ENCODE measurements at places on chromosomes 11 and 22.

- DNase-seq = no peak
Measured at GRCh38 chr22:37045958-37046357, 5.6 kb upstream of the KCTD17 start.

- DNase-seq = no peak
Measured at GRCh38 chr11:82007521-82007920, 726.1 kb downstream of the FAM181B start.

DNA sequence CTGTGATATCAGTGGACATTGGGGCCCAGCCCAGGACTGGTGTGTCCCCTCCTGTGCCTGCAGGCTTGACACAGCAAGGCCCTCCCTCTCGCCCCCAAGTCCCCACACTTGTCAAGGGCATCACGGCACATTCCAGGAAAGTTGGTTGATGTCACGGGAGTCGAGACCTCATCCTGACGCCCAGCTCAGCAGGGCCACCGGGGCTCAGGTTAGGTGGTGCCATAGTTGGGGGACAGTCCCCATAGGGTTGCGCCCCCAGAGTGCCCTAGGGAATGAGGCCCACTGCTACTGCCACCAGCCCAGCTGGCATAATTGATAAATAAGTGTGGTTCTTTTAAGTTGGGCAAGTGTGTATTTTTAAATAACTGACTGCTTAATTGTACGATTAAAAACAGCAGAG is 28.3 kb upstream of the GRAMD4 start:
- DNase-seq = no peak

GRCh38 chr22:25409240-25409639 is 155.2 kb upstream of the GRK3 start:
- no peak for DNase-seq

DNA sequence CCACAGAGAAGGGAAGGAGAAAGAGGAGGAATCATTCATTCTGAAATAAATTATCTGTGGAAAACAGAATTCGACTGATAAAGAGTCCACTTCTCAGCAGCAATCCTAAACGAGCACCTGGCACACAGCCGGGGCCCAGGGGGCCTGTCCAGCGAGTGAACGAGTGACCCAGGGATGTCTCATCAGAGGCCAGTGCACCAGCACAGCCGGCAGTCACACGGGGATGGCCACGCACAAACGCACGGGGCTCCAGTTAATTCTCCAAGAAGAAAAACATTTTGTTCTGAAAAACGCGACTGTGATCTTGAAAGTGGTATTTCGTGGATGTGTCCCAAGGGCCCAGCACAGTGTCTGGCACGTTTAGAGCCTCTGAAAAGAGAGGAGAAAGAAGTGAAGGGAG is 154.6 kb downstream of the BRD1 start:
- no peak for DNase-seq

DNA sequence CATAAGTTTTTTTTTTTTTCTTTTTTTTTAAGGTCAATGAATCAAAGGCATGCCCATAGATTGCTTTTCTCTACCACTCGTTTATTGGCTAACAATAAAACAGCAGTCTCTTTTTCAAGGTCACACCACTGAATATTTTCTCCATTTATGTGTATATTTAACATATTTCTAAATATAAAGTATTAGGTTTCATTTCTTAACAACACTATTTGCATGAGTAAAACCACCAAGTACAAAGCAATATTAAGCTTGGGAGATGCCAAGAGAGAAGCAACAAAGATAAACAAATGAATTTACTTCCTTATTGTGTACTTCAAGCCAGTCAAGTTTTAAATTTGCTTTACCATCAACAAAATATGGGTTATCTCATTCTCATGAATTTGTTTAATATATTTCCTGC is 708.9 kb upstream of the CCDC179 start:
- no peak for DNase-seq

DNA sequence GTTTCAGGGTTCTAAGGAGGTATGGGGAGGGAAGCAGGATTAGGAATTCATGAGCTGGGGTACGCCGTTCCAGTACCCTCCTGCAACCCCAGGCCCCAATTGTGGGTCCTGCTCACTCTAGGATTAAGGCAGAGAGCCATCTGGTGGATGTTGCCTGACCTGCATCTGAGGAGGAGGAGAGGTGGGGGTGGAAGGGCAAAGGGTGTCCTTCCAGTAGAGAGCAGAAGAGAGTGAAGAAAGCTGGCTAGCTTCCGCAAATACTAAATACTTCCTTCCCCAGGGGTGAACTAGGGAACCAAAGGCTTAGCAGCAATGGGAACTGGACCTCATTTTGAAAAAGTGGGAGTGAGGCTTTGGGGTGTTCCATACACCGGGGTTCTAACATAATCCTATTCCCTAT is 10.6 kb downstream of the LRRC51 start:
- DNase-seq = peak; percentile 66

DNA sequence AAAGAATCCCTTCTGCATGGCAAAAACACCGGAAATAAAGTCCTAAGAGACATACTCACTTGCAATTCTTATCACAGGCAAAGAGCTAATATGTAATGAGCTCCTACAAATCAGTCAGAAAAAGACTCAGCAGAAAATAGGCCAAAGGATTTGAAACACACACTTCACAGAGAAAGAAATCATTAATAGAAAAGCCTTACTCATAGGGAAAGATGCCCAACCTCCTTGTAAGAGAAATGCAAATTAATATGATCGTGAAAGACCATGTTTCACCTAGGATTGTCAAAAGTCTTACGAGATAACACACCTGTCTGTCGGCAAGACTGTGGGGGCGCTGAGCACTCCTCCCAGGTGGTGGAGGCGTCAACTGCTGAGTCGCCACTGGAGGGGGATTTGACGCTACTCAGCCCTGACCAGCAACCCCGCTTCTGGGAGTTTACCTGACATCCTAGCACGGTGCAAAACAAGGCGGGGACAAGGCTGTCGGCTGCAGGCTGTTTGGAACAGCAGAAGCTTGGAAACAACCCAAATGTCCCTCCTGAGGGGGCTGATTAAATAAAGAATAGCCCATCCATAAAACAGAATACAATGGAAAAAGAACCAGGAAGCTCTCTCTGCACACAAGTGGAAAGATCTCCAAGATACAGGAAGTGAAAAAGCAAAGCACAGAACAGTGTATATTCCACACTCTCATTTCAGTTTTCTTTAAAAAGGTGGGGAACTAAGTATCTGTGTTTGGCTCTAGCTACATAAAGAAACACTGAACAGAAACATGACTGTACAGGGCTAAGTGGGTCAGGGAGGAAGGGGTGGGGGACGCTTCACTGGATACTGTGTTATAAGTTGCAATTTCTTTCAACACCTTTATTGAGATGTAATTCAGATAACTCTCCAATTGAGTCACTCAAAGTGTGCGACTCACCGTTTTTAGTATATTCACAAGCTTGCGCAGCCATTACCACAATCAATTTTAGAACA is 11.5 kb downstream of the CSNK1E start:
- no peak for DNase-seq

- no peak for DNase-seq
Measured at GRCh38 chr11:26930518-26931247, 63.2 kb upstream of the FIBIN start.

GRCh38 chr11:38814670-38815069 is 2216.6 kb upstream of the RAG2 start:
- no peak for DNase-seq

GRCh38 chr11:65873318-65874156 is 937 bp upstream of the EFEMP2 start:
- peak; percentile 100 for DNase-seq

DNA sequence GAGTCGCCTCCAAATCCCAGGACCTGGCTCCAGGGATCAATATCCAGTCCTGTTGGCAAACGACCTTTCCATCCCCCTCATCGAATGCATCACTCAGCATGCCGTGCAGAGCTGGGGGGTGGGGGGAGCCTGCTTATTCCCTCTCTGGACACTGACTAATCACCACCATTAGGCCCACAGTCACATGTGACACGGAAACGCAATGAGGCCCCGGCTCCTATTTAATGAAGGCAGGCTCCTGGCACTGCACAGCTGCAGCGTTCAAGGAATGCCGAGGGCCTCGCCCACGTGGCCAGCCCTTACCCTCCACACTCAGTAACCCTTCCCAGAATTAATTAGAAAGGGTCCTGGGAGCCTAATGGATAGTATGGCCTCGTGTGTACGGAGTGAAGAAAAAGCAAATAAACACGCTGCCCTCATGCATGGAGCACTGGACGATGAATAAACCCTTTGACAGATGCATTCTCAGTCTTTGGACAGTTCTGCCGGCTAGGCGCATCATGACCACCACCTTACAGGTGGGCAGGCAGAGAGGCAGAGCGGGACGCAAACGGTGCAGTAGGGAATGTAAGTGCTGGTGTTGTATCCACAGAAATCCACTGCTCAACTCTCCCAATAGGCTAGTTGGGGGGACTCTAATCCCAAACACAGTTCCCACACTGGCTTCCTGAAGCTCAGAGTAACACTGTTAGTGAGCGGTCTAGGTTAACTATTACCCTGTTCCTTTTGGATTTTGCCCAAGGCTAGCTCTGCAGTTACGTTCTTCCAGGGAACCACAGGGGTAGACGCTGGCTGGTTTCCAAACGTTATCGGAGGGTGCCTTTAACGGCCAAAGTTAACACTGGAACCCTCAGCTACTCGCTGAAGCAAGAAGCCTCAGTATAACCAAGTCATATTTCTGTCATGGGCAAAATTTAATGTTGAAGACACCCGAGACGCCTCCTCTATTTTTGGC is 490.1 kb downstream of the OPCML start:
- DNase-seq = no peak

DNA sequence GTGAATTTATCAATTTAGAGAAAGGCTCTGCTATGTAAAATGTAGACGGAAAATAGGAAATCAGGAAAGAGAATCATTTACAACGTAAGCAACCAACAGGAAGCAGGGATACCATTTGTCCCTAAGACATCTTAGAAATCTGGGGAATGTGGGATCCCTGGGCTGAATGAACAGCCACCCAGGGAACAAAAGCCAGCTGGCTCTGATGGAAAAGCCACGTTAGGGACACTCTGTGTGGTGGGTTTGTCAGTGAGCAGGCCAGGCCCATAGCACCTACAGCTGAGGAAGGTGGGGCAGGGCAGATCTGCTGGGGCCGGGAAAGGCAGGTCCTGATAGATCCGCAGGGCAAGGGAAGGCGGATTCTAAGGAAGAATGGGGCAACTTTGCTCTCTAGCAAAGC is 87.1 kb upstream of the CSNK2A3 start:
- DNase-seq = no peak

DNA sequence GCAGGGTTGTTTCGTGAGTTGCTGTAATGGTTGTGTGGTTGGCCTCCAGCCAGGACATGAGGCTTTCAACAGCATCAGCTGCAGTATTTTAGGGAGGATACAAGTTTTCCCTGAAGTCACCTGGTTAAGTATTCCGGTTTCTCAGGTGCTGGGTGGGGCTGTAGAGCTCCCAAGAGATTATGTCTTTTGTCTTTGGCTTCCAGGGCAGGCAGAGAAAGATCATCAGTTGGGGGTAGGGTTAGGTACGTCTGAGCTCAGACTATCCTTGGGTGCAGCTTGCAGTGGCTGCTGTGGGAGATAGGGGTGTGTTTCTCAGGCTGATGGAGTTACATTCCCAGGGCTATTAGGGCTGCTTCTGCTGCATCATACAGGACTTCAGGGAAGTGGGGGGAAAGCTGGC is 47.5 kb upstream of the MRGPRX1 start:
- DNase-seq = no peak

DNA sequence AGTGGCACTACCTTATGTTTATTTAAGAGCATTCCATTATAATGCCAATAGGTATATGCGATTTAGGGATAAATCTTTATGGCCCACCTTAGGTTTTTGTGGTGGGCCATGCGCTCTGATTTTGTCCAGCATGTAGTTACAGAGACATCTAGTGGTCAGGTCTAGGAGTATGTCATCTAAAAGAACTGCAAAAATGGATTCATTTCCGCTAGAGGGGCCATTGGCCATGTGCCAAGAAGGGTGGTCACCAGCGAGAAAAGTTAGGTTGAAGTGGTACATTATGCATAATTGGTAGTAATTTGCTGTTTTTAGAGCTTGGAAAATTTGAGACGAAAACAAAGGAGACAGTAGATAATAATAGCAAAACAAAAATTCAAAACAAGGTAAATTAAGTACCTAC is 27.7 kb downstream of the LRRC4C start:
- DNase-seq = no peak

GRCh38 chr11:79439886-79440570 is 802 bp downstream of the TENM4 start:
- peak; percentile 82 for DNase-seq
